ENCODE measurements at places on chromosomes 11 and 22.
A peak's percentile ranks its signal among the peaks of the same experiment; 100 is the strongest.

DNA sequence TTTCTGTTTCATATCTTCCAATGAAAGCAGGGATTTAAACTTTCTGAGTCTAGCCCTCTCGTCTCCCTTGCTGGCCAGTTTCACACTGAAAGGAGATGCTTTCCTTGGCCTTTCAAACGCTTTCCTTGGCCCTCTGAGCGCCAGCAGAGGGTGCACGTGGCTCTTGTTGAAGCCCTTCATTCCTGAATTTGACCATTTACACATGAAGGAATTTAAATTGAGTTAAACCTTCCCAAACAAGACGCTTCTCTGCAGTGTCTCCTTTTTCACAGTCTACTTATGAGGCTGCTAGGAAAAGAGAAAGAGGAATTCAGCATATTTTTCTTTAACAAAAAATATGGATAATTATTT, 21.6 kb downstream of the NNMT start:
- no peaks in the 10 kb centered on the region for H3K36me3 ChIP-seq
- H3K4me1 ChIP-seq = peaks cover 4% of the 10 kb centered on the region
- no peak overlapping the region for H3K4me3 ChIP-seq
- no peak overlapping the region for H3K27ac ChIP-seq

GRCh38 chr11:75639762-75640181, 29.1 kb downstream of the MAP6 start:
- no peak overlapping the region for H3K4me3 ChIP-seq
- no peaks in the 10 kb centered on the region for H3K4me1 ChIP-seq
- DNase-seq = no peak
- H3K36me3 ChIP-seq = no peaks in the 10 kb centered on the region
- no peak overlapping the region for H3K27ac ChIP-seq

GRCh38 chr11:84089072-84090057, 803.2 kb upstream of the CCDC90B start:
- H3K4me3 ChIP-seq = no peak overlapping the region
- H3K4me1 ChIP-seq = no peaks in the 10 kb centered on the region
- no peaks in the 10 kb centered on the region for H3K36me3 ChIP-seq
- H3K27ac ChIP-seq = no peak overlapping the region
- H3K27me3 ChIP-seq = no peaks in the 10 kb centered on the region

DNA sequence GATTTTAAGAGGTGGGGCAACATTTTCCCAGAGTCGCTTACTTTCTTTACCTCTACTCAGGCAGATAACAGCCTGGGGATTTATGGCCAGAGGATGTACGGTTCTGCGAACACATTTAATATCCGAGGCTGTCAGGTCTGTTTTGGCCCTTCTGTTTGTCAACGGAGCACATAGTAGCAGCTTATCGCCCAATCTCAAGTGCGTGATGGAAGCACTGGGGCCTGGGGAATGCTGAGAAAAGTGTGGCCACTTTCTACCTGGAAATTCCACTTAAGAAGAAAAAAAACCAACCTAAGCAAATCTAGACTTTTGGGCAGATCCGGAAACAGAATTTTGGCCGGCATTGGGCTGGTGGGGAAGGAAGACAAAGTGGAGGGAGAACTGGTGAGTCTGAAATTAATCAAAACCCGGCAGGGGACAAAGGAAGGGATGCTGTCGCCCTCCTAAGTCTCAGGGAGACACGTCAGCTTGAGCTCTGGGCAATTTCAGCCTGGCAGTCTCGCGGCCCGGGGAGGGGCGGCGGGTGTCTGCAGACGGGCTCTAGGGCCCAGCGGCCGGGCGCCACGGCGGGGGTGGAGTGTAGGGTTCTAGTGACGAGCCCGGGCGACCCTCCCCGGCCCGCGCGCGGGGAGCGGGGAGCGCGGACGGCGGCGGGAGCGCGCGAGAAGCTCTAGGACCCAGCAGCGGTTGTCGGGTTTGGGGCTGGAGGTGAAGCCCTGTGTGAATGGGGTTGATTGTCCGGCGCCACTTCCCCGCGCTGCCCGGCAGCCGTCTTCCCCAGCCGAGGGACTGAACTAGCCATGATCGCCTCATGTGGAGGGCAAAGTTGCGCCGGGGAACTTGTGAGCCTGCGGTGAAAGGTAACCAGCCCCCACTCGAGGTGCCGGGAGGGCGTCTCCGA, at the start of gene AMOTL1:
Gene AMOTL1, plus strand, starts transcription at position 656 of the 901 bp plus-strand sequence. Its CDS starts 156 bp downstream, at position 812.
- no peaks in the 10 kb centered on the region for H3K4me1 ChIP-seq

GRCh38 chr11:57338142-57338541, at the start of gene P2RX3:
TSS of gene P2RX3 (plus strand) at chr11:57338352. CDS start at chr11:57338551, 199 bp downstream.
- no peaks in the 10 kb centered on the region for H3K36me3 ChIP-seq
- no peak within 1 kb of the TSS for H3K27ac ChIP-seq
- DNase-seq = no peak
- 0 out of 2 replicates have a peak, but pooled peaks cover 1% of the 10 kb centered on the region for H3K4me1 ChIP-seq
- no peaks in the 10 kb centered on the region for H3K27me3 ChIP-seq

DNA sequence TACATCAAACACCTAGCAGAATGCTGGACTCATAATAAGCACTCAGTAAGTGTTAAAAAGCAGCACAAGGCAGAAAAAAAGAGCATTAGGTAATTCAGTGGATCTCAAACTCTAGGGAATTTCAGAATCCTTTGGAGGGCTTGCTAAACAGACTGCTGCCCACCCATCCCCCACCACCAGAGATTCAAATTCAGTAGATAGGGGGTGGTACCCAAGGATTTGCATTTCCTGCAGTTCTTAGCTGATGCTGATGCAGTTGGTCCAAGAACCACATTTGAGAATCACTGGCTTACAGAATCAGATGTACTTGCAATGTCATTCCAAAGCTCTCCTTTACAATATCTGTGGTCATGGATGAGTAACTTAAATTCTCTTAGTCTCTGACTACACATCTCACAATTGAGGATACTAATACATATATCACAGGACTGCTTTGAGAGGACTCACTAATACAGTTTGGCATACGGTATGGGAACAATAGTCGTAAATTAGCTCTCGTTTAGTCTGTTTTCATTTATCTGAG, 664.5 kb downstream of the KCNA4 start:
- no peaks in the 10 kb centered on the region for H3K4me1 ChIP-seq
- no peak overlapping the region for H3K27ac ChIP-seq
- no peaks in the 10 kb centered on the region for H3K27me3 ChIP-seq
- no peaks in the 10 kb centered on the region for H3K36me3 ChIP-seq
- DNase-seq = no peak

DNA sequence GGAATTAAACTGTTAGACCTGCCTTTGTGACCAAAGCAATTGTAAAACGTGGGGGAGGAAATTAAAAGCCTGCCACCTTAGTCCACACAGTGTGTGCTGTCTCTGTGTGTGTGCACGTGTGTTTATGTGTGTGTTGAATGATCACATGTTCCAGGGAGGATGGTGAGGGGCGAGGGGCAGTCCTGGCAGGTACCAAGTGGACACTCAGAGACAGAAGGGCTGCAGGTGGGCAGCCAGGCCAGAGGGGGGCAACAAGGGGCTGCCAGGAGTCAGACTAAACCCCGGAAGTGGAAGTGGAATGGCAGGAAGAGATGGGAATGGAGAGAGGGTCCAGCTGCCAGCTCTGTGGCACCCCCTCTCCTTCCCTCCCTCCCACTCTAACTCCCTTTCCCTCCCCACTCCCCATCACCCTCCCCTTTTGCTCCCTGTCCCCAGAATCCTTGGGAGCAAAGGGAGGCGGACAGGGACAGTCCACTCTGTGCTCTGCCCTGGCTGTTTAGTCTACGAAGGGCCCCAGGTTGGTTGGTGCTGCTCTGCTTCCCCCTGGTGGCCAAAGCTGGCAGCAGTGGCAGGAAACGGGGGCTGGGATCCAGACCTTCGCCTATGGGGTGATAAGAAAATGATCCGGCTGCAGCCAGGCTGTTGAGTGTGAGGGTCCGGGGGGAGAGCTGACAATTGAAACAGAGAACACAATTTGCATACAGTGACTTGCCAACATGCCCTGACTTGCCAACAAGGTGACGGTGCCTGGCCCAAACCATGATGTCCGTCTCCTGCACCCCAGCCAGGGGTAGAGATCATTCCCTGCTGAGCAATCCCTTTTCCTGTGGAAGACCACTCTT, 24.4 kb downstream of the P2RY2 start:
- peak overlapping the region; percentile 26 for H3K4me3 ChIP-seq
- DNase-seq = peak; percentile 72
- no peaks in the 10 kb centered on the region for H3K36me3 ChIP-seq
- peaks cover 4% of the 10 kb centered on the region for H3K4me1 ChIP-seq
- no peaks in the 10 kb centered on the region for H3K27me3 ChIP-seq

DNA sequence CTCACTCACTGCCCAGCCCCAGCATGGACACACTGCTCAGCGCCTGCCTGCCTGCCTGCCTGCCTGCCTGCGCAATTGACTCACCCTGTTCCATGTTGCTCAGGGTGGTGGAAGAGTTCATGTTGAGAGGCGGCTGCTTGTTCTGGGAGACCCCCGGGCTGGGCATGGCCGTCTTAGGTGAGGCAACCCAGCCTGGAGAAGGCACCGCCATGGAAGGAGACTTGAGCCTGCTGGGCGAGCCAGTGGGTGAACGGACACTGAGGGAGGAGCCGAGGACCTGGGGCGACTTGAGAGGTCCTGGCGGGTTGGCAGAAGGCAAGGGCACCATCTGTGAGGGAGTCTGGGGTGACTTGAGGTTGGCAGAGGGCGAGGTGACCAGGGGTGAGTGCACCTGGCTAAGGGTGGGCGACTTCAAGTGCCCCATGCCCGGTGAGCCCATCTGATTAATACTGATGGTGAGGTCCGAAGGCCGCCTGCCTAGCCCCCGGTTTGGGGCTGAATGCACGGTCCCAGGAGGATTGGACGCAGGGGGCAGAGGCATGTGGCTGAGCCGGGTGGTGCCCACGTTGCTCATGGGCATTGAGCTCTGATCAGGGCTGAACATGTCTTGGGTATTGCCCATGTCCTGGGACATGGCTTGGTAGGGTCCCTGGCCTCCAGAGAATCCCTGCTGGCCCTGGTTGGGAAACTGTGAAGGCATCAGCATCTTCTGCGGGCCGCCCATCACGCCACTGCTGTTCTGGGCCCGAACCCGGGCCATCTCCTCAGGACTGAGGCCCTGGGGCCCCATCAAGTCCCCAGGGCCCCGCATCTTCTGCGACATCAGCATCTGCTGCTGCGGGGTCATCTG, 17.1 kb downstream of the CXCR5 start:
- H3K36me3 ChIP-seq = peaks cover 44% of the 10 kb centered on the region
- no peak overlapping the region for H3K27ac ChIP-seq
- H3K4me1 ChIP-seq = peaks cover 14% of the 10 kb centered on the region
- no peak overlapping the region for H3K4me3 ChIP-seq
- H3K27me3 ChIP-seq = no peaks in the 10 kb centered on the region

- no peak for DNase-seq
- H3K27me3 ChIP-seq = no peaks in the 10 kb centered on the region
- no peaks in the 10 kb centered on the region for H3K4me1 ChIP-seq
- no peaks in the 10 kb centered on the region for H3K36me3 ChIP-seq
- H3K27ac ChIP-seq = no peak overlapping the region
Observed at GRCh38 chr11:55658608-55659007, 3.4 kb upstream of the OR4C6 start.

GRCh38 chr22:30408388-30409102, 11.7 kb downstream of the SEC14L2 start:
- H3K27me3 ChIP-seq = no peaks in the 10 kb centered on the region
- H3K27ac ChIP-seq = no peak overlapping the region
- no peaks in the 10 kb centered on the region for H3K36me3 ChIP-seq
- H3K4me3 ChIP-seq = no peak overlapping the region
- H3K4me1 ChIP-seq = no peaks in the 10 kb centered on the region
- no peak for DNase-seq

DNA sequence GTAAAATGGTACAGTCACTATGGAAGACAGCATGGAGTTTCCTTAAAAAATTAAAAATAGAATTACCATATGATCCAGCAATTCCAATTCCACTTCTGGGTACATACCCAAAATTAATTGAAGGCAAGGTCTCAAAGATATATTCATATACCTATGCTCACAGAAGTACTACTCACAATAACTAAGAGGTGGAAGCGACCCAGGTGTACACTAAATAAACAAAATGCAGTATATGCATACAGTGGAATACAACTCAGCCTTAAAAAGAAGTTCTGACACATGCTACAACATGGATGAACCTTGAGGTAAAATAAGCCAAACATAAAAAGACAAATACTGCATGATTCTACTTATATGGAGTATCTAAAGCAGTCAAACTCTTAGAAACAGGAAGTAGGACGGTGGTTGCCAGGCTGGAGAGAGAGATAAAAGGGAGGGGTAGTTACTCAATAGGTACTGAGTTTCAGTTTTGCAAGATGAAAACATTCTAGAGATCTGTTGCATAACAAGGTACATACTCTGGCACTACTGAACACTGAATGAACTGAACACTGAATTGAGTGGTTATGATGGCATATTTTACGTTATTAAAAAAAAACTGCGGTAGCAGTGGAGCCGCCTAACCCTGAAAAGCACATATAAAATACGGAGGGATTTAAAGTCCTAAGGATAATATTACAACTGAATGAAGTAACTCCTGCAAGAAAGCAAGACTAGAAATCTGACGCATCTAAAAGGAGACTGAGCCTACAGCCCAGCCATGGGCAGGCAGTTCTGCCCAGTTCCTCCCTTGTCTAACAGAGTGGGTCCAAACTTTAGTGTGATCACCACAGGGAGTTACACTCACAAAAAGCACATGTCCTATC, 12.8 kb downstream of the DGCR2 start:
- DNase-seq = no peak
- no peaks in the 10 kb centered on the region for H3K36me3 ChIP-seq
- H3K27me3 ChIP-seq = no peaks in the 10 kb centered on the region
- no peak overlapping the region for H3K4me3 ChIP-seq
- H3K4me1 ChIP-seq = no peaks in the 10 kb centered on the region

DNA sequence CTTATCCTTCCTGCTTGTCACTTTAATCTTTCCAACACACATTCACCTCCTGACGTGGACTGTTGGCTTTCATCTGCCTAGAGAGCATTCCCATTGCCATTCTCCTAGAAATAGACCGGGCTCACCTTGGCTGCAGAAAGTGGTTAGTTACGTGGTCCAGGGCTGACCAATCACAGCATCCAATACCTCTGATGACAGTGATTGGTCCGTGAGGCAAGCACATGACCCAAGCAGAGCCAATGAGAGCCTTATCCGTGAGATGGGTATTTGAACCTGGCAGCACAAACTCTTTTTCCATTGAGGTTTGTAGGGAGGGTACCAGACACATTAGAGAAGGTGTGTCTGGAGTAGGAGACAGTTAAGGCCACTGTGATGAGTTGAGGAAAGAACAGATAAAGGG, 85.8 kb downstream of the MIAT start:
- no peak overlapping the region for H3K4me3 ChIP-seq
- no peaks in the 10 kb centered on the region for H3K27me3 ChIP-seq
- no peaks in the 10 kb centered on the region for H3K36me3 ChIP-seq
- DNase-seq = no peak

GRCh38 chr11:86360775-86361395, 13.8 kb upstream of the CCDC81 start:
- no peaks in the 10 kb centered on the region for H3K36me3 ChIP-seq
- no peak overlapping the region for H3K27ac ChIP-seq
- H3K4me3 ChIP-seq = no peak overlapping the region
- no peaks in the 10 kb centered on the region for H3K4me1 ChIP-seq
- H3K27me3 ChIP-seq = no peaks in the 10 kb centered on the region
- no peak for DNase-seq
